ENCODE measurements at places on chromosomes 13 and 19.

DNA sequence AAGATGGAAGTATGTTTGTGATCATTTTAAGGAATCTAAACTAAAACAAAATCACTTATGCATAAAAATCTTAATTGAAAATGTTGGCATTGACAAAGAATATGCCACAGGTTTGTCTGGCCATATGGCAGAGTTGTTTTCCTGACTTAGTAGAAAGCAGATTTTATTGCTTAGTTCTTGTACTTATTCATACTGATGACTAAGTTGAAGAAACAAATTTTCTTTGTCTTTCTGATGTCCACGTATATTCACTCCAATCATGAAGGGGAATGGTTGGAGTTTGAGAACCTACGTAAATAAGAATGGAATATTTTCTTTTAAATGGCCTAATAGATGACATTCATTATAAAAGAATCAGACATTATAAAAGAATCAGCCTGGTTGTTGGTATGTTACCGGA, 8.0 kb upstream of the GPC6 start:
- no peak for DNase-seq

- DNase-seq = no peak
Observed at GRCh38 chr13:80547341-80547740, 206.4 kb upstream of the SPRY2 start.

DNA sequence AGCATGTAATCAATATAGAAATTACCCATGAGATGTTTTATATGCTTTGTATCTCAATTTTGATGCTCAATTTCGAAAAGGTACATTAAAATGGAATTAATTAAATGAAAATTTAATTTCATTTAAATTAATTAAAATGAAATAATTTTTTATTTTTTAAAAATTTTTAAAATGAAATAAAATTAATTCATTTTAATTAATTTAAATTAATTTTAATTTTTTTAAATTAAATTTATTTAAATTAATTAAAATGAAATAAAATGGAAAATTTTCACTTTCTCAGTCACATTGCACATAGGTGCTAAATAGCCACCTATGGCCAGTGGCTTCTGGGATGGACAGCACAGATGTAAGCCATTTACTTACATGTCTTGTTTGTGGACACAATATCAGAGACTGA, 4.2 kb upstream of the SULT2B1 start:
- no peak for DNase-seq

GRCh38 chr19:3407556-3408516, 41.5 kb downstream of the NFIC start:
- no peak for DNase-seq

GRCh38 chr19:1238369-1239303, 831 bp upstream of the CBARP start:
- DNase-seq = no peak

GRCh38 chr13:94656766-94657165, 55.1 kb downstream of the GPR180 start:
- DNase-seq = no peak

- no peak for DNase-seq
Observed at GRCh38 chr13:49649244-49649962, 21.1 kb downstream of the ARL11 start.

- no peak for DNase-seq
Observed at GRCh38 chr13:79692846-79693245, 211.9 kb downstream of the NDFIP2 start.

DNA sequence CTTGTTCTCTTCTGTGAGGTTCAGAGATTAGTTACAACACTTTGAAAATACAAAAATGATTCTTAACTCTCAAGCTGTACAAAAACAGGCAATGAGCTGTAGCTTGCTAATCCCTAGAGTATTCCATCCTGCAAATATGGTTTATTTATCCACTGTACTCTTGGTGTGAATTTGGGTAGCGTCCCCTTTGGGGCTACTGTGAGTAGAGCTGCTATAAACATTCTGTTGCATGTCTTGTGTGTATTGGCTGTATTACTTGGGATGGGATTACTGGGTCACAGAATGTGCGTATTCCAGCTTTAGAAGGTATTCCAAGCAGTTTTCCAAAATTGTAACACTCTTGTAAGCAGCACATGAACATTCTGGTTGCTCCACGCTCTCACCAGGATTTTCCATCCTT, 33.5 kb downstream of the GPR12 start:
- no peak for DNase-seq

GRCh38 chr13:79405501-79405830, 589 bp downstream of the RBM26 start:
- no peak for DNase-seq

DNA sequence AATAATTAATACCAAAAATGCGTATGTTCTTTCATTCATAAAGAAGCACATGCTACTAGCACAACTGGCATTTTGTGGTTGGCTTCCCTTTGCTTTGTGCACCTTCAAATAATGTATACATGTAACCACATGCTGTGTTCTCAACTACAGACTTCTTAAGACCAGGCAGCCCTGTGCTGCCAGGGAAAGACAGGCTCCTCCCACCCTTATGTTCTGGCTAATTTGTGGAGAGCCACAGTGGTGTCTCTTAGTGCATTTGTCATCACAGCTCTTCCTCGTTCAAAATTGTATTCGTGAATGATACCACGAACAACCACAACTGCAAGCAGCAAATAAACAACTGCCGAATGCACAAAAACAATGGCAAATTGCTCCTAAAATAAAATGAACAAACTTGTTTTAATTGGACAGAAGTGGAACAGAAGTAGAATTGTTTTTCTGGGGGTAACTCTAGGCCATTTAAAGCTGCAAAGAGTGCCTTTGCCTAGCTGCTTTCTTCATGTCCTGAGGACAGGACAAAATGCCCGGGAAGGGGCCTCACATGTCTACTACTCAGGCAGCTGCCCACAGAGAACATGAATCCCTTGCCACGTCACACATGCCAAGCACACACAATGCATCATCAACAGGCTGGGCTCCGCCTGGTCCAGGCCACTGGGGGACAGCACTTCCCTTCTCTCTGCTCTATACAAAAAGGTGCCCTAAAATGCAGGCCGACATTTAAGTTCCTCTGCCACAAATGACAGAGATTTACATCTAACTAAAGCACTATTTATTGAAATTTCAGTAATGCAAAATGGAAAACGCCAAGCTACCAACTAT, 21.7 kb downstream of the IRS2 start:
- DNase-seq = no peak

DNA sequence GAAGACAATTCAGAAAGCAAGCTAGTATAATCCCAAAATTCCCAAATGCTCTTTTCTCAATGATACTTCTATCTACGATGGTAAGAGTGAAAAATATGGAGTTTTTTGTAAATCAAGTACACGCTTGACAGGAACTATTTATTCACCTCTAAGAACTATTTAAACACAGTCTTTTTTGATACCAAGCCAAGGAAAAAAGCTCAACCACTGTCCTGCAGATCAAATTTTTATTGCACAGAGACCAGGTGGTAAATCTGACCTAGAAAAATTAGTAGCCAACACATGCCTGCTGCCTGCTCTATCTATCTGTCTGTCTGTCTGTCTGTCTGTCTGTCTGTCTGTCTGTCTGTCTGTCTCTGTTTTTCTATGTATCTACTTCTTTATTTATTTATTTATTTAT, 292.2 kb downstream of the MZT1 start:
- no peak for DNase-seq

GRCh38 chr19:10681658-10682057, 19.6 kb upstream of the QTRT1 start:
- DNase-seq = no peak

GRCh38 chr13:67554746-67555452, 324.8 kb upstream of the PCDH9 start:
- DNase-seq = no peak

GRCh38 chr13:48412881-48413351, at the start of gene LPAR6:
TSS of gene LPAR6 (minus strand) at chr13:48413113. CDS start at chr13:48412423, 690 bp downstream.
- DNase-seq = no peak

GRCh38 chr13:41942462-41943094, 18.3 kb downstream of the VWA8 start:
- DNase-seq = no peak

GRCh38 chr13:106756446-106756845, 188.5 kb upstream of the ARGLU1 start:
- no peak for DNase-seq

DNA sequence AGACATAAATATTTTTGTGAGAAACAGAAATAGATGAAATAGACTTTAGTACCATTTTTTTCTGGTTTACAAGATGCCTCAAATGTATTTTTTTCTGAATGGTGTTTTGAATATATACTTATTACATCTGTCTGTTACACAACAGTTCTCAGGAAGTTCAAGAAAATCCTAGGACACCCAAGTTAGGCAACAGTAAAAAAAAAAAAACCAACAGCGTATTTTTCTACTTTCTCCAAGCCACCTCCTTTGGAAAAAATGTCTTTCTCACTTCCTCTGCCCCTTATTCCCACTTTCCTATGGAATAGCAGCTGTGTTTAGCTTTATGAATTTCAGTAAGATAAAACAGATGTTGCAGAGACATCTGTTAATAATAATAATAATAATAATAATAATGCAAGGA, 489.6 kb upstream of the KLF12 start:
- no peak for DNase-seq

GRCh38 chr13:106182404-106182803, 353.1 kb downstream of the EFNB2 start:
- no peak for DNase-seq

DNA sequence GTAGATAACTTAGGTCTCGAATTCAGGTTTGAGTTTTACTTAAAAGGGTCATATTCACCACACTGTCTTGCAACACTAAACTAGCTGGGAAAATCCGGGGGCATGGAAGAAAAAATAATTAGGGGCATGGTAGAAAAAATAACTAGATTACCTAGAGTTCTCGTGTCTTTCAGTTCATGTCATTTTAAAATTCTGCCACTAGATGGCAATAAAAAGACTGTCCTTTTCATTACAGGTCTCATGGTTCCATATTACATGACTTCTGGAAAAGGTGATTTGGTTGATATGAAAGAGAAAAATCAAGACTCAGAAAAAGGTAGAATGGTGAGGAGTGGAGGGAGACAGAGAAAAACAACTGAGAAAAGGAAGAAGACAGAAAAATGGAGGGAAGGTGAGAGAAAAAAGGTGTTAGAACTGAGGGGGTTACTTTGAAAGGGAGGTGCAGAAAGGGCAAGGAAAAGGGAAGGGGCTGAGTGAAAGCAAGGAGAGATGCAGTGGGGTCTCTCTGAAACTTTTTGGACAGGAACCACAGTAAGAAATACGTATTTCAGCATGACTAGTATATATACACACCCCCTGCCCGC, 299.0 kb downstream of the KLF12 start:
- no peak for DNase-seq

GRCh38 chr13:111658145-111659100, 338.0 kb downstream of the TEX29 start:
- no peak for DNase-seq

GRCh38 chr13:100075700-100076587, 12.9 kb upstream of the PCCA start:
- no peak for DNase-seq

- DNase-seq = no peak
Observed at GRCh38 chr13:31138515-31138914, 23.2 kb downstream of the HSPH1 start.

- DNase-seq = no peak
Observed at GRCh38 chr13:98144027-98144741, 1.3 kb downstream of the FARP1 start.

GRCh38 chr13:37667702-37668101, 69.1 kb upstream of the POSTN start:
- no peak for DNase-seq

DNA sequence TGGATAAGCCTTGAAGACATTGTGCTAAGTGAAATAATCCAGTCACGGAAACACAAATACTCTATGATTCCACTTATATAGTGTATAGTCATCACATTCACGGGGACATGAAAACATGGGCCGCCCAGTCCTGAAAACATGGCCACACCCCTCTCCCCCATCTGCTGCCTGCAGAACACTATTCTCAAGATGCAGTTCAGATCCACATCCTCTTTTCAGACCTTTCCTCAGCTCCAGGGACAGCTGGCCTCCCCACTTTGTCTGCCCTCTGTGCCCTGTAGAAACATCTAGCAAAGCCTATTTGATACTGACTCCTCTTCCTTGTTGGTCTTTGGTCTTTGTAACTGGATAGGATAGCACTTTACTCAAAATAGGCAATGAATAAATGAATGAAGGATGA, 8.3 kb downstream of the RFX2 start:
- DNase-seq = no peak

All from NCI-H1048 (cell line).